ENCODE measurements at places on chromosomes 5 and 9. TPM values are rescaled to one million over a fixed set of nuclear protein-coding genes. Genes with fewer than 3 reads are reported as not detected.

DNA sequence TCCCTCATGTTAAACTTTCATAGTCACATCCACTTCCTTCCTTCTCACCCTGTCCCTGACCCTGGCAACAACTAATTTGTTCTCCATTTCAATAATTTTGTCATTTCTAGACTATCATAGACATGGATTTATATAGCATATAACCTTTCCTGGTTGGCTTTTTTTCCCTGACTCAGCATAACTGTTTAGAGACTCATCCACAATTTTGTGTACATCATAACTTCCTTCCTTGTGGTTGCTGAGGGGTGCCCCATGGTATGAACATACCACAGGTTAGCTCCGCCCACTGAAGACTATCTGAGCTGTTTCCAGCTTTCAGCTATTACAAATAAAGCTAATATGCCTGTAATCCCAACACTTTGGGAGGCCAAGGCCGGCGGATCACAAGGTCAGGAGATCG, 137.3 kb downstream of the PHF2 start:
- peak; percentile 13 for DNase-seq

- no peak for DNase-seq
These were observed 203.4 kb downstream of the SYK start for GRCh38 chr9:91004992-91005391.

The SHOC1 gene
- 0.03 TPM for total RNA-seq

- no peak for DNase-seq
These were observed 20.3 kb downstream of the AK8 start for GRCh38 chr9:132857616-132858342.

- no peak for DNase-seq
These were observed 540.3 kb downstream of the HINT1 start for GRCh38 chr5:130624805-130625204.

The SLC12A7 gene
- total RNA-seq, result 3.7 TPM

GRCh38 chr5:95449460-95449859, 58.3 kb downstream of the FAM81B start:
- DNase-seq, result peak; percentile 50

DNA sequence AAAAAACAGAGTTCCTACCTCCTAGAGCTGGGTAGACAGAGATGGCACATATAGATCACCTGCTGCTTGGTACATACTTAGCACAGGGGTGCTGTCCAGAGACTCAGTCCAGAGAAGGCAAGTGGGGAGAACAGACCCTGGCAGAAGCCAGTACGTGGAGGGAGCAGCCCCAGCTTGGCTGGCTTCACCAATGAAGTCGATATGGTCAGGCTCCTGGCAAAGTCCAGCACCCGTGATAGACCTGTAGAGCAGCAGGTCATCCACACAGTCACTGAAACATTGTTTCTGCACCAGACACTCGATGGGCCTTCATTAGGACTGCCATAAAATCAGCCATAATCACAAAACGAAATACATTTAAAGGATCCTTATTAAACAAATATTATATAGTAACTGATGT, 45.8 kb downstream of the WHRN start:
- no peak for DNase-seq

DNA sequence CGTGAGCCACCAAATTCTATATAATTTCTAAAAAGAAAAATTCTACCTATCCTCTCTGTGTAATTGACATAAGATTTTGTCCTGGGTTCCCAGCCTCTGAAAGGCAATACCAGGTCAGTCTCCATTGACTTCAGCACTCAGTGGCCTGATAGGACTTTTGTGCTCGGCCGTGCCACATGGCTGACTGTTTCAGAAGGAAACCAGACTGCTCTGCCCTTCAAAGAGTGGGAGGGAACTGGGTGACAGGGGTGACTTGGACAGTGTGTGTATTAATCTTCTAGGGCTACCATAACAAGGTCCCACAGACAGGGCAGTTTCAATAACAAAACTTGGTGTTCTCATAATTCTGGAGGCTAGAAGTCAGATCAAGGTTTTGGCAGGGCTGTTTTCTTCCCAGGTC, 43.0 kb downstream of the ARHGAP26 start:
- DNase-seq, result no peak

DNA sequence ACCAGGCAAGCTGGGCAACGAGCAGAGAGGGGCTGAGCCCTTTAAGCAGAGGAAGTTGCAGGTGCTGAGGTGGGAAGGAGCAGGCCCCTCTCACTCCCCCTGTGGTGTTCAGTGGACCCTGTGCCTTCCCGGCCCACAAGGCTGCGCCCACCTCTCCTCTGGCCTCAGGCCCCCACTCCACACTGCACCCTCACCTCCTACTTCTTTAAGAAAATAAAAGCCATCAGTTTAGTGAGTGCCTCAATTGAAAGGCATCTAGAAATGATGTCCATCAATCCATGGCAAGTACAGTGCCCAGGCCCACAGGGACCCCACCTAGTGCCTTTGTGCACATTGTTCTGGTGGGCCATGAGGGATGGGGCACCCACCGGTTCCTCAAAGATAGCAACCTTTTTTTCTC, 158.0 kb downstream of the PAX5 start:
- no peak for DNase-seq

DNA sequence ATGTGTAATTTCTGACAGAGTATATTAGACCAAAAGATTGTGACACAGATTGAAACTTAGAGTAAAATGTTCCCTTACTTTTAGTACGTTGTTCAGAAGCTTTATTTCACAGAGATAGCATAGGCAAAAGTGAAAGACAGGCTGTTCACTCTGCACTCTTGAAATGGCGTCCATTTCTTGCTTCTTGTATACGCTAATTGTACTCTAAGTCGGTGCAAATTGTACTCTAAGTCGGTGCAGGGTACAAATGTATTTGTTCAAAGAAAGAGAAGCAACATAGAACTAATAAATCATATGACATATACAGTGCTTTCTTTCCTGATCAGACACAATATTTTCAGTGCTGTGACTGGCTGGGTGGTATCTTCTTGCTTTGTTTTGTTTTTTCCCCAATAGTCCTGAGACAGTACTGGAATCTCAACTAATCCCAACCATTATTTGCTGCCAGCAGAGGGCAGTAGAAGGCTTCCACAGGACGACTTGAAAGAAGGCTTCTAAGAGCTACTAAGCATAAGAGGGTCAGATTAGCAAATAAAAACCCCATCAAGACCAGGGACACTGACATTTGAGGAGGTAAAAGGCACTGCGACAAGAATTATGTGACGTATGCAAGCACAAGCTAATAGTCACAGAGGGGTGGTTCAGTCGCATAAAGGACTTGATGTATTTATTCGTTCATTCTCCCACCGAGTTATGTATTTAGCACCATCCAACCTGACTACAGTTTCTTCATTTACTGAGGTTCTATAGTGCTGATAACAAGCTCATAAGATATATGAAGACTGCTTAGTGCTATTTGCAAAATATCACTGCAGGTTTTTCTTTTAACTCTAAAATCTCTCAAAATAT, 831.8 kb downstream of the TAF11L14 start:
- peak; percentile 23 for DNase-seq

The MARCOL gene
- not detected for total RNA-seq

GRCh38 chr9:116204252-116204882, 50.8 kb downstream of the PAPPA start:
- no peak for DNase-seq

GRCh38 chr5:134392301-134392700, 19.4 kb downstream of the CDKN2AIPNL start:
- no peak for DNase-seq

GRCh38 chr5:10564838-10565784, 1.2 kb downstream of the ANKRD33B start:
- no peak for DNase-seq

DNA sequence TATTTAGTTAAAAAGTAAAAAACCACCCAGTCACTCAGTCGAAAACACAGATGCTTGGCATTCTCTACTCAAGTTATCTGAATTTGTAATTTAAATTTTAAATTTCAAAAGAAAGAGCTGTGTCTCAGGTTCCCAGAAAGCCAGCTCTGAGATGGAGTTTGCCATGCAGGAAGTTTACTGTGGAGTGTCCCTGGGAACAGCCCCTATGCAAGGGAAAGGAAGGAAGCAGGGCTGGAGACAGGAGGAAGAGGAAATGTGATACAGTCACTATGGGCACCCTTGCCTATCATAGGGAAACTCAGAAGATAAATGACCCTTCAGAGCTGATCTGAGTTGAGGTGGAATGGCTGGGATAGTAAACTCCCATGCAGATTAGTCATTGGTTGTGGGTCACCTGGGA, 408.8 kb upstream of the ACTBL2 start:
- DNase-seq, result no peak

DNA sequence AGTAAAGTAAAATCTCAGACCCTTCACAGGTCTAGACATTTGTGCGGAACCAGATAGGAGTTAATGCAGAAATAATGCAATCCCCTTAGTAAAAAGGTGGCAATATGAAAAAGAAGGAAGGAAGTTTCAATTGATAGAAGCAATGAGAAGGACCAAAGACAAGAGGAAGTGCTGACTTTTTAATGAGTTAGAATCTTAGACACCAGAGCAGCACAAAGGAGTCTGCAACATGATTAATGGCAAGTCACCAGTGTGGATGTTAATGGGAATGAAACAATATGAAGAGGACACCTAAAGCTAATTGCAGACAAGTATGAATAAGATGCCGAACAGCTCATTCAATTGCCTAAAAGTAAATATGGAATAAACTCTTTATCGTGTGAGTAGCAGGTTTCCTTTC, 50.9 kb downstream of the MEGF9 start:
- DNase-seq, result no peak

- no peak for DNase-seq
These were observed 275.1 kb downstream of the BRINP1 start for GRCh38 chr9:119094086-119094485.

The CDKN2B-AS1 gene
- total RNA-seq, result 0.71 TPM

The TMEM252 gene
- not detected for total RNA-seq

DNA sequence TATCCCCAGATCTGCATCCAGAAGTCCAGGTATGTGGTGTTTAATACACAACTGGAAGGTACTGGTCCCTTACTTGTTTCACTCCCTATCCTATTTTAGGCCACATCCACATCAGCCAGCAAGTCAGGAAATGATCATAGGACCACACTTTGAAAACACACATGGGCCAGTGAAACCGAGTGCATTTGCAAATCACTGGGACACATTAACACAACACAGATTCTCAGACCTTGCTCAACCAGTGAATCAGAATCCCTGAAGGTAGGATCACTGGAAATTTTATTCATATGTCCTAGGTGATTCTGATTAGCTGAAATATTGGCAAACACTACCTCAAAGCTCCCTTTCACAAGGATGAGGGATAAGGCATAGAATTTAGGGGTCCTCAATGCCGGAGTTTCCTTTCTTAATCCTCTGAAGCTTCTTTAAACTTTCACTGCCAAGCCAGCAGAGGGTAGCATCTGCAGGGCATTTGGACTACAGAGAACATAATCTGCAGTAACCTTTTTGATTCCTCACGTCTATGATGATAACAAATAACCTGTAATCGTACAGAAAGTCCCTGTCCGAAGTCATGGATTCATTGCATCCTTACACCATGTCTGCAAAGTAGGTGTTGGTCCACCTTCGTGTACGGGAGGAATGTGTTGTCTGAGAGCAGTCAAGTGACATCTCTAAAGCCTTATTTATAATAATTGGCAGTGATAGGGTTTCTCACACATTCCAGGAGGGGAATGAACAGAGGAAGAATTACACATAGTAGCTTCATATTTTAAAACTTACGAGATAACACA, 11.0 kb upstream of the ABLIM3 start:
- DNase-seq, result no peak

DNA sequence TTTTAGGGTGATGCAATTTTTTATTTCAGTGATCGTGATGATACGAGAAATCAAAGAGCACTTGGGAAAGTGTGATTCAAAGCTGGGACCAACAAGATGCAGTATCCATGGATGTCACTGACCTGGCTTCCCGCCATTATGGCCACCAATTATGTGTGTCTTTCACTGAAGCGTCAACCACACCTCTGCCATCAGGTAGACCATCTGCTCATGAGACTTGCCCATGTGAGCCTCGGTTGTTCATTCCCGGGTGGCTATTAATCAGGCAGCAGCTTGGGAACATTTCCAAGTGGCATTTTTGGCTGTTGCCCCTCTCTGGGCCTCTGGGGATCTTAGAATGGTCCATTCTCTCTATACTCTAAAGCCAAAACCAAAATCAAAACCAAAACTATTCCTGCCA, 436.0 kb upstream of the ADAMTSL1 start:
- DNase-seq, result no peak

DNA sequence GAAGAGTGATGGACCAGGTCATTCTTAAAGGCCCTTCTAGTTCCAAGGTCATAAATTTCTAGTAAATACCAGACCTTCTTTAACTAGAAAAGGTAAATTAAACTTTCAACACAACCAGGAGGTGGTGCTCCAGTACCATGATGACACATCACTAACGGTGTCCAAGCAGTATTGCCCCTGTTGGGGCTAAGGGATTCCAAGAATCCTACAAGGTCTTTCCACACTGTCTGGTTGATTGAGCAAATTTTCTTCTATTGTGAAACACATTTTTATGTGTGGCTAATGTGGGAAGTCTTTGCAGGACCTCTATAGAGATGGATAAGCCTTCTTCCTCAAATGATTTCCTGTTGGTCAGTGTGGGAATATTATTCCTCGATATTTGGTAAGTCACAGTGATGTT, 459.6 kb upstream of the PAPPA start:
- no peak for DNase-seq

DNA sequence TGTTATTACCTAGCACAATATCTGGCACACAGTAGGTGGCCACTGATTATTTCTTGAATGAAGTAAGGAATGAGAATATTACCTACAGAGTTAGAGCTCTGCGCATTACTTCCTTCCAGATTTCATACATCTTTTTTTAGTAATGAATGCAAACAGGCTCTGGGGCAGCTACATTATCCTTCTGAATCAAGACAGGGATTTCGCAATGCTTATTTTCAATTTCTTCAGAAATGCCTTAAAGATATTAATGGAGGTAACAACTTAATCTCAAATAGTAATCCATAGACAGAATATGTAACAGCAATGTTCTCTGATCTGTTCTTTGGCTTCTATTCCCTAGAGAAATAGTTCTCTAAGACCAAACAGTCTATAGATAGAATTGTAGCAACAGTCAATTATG, 32.6 kb downstream of the CDKN2A start:
- DNase-seq, result no peak

The FAM170A gene
- total RNA-seq, result not detected

GRCh38 chr5:59221769-59222168, 638.9 kb downstream of the RAB3C start:
- DNase-seq, result no peak

The LEAP2 gene
- 0.71 TPM for total RNA-seq

- no peak for DNase-seq
These were observed 242.5 kb upstream of the RIOK2 start for GRCh38 chr5:97425511-97425910.

The LMBRD2 gene
- 6.1 TPM for total RNA-seq

- DNase-seq, result no peak
These were observed 10.7 kb upstream of the ANKDD1B start for GRCh38 chr5:75600535-75600934.

DNA sequence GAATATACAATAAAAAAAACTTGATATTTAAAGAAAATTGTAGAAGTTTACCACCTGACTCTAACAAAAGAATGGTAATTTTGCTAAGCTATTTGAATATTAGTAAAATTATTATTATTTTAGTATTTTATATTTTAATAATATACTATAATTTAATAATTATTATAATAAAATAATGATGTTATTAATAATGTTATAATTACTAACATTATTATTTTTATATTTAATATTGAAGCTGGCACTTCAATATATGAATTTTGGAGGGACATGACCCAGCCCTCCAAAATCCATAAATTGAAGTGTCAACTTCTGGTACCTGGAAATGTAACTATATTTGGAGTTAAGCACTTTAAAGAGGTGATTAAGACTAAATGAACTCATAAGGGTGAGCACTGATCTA, 486.1 kb upstream of the CDH9 start:
- DNase-seq, result no peak

Data from foreskin keratinocyte (primary cell).